ENCODE measurements at places on chromosomes 3 and 15. TPM values are rescaled to one million over a fixed set of nuclear protein-coding genes. Genes with fewer than 3 reads are reported as not detected.
A peak's percentile ranks its signal among the peaks of the same experiment; 100 is the strongest.

DNA sequence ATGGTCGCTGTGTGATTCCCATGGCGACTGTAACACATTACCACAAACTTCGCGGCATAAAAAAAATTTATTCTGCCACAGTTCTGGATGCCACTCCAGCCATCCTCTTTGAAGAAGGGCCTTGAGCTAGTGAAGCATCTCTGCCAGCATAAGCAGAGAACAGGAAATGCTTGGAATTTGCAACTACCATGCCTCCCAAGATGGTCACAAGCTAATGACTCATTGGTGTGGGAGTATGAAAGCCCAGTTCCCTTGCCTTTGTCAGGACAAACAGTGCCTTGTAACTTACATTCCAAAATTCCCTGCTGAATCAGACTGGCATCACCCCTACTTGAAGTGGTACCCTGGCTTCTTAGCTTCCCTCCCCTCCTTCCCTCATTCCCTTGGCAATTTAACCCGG, 129.7 kb downstream of the PROS1 start:
- no peaks in the 10 kb centered on the region for H3K36me3 ChIP-seq
- H3K27ac ChIP-seq, result no peak overlapping the region
- H3K4me1 ChIP-seq, result no peaks in the 10 kb centered on the region
- H3K27me3 ChIP-seq, result no peaks in the 10 kb centered on the region
- peak; percentile 18 for DNase-seq

GRCh38 chr15:29309139-29309538, 39.5 kb upstream of the NSMCE3 start:
- DNase-seq, result no peak
- H3K27ac ChIP-seq, result no peak overlapping the region
- no peaks in the 10 kb centered on the region for H3K27me3 ChIP-seq
- no peaks in the 10 kb centered on the region for H3K4me1 ChIP-seq
- no peaks in the 10 kb centered on the region for H3K36me3 ChIP-seq

- no peaks in the 10 kb centered on the region for H3K27me3 ChIP-seq
- no peaks in the 10 kb centered on the region for H3K36me3 ChIP-seq
These were observed 4.2 kb downstream of the TEX264 start for GRCh38 chr3:51675201-51675611.

DNA sequence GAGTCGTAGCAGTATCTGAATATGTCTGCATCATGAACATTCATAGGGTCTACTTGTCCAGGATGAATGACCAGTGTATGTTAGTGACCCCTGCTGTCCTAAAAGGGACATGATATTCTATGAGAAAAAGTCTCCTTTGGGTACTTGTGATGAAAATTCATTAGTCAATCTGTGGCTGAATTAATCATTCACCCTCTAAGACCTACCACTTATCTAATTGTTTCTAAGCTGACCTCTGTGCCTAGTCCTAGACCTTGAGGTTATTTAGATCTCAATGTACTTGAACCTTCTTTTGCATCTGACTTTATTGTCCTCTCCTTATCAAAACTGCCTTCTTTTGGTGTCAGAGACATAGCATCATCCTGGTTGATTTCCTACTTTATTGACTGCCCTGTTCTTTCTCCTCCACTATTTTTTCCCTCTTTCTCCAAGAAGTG, 799.3 kb downstream of the DIPK2A start:
- no peak overlapping the region for H3K27ac ChIP-seq
- no peaks in the 10 kb centered on the region for H3K36me3 ChIP-seq
- H3K27me3 ChIP-seq, result no peaks in the 10 kb centered on the region
- H3K4me3 ChIP-seq, result no peak overlapping the region
- DNase-seq, result no peak
- H3K4me1 ChIP-seq, result peaks cover 3% of the 10 kb centered on the region

DNA sequence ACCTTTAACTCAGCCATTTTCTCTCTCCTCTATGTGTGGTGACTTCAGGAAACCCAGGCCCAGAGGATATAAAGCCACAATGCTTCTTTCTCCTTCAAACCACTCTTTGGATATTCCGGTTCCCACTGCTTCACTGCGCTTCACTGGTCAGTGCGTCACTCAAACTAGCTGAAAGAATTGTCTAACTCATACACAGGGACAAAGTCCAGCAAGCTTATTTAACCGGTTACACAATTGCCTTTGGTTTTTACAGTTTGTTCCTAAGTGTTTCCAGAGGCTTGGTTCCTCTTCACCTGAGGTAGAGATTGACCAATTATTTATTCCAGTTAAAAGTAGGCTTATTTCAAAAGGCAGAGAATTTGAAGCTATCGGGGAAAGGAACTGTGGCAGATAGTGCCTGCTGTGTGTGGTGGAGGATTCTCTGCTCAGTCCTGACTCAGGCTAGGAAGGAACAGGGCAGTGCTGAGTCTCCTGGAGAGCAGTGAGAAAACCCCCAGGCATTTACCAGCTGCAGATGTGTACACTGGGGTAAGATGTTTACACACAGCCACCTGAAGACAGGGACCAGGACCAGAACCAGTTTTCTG, at the start of gene HGD:
HGD (minus strand) TSS at position 145 of the 587 bp plus-strand sequence; CDS start at position 17, 128 bp downstream.
- H3K27me3 ChIP-seq, result no peaks in the 10 kb centered on the region
- H3K36me3 ChIP-seq, result no peaks in the 10 kb centered on the region
- H3K27ac ChIP-seq, result no peak within 1 kb of the TSS
- DNase-seq, result no peak

GRCh38 chr15:69957175-69957574, 140.5 kb downstream of the TLE3 start:
- no peak overlapping the region for H3K27ac ChIP-seq
- no peaks in the 10 kb centered on the region for H3K36me3 ChIP-seq
- no peak for DNase-seq
- no peak overlapping the region for H3K4me3 ChIP-seq
- no peaks in the 10 kb centered on the region for H3K4me1 ChIP-seq
- H3K27me3 ChIP-seq, result no peaks in the 10 kb centered on the region

The NR2E3 gene
- 4.8 TPM for total RNA-seq

The FRMD4B gene
- total RNA-seq, result 17.8 TPM

All from testis (tissue), 5 donors.